ENCODE measurements at places on chromosomes 5 and 9.

GRCh38 chr5:158139161-158139560, 280.2 kb upstream of the CLINT1 start:
- no peak for DNase-seq

DNA sequence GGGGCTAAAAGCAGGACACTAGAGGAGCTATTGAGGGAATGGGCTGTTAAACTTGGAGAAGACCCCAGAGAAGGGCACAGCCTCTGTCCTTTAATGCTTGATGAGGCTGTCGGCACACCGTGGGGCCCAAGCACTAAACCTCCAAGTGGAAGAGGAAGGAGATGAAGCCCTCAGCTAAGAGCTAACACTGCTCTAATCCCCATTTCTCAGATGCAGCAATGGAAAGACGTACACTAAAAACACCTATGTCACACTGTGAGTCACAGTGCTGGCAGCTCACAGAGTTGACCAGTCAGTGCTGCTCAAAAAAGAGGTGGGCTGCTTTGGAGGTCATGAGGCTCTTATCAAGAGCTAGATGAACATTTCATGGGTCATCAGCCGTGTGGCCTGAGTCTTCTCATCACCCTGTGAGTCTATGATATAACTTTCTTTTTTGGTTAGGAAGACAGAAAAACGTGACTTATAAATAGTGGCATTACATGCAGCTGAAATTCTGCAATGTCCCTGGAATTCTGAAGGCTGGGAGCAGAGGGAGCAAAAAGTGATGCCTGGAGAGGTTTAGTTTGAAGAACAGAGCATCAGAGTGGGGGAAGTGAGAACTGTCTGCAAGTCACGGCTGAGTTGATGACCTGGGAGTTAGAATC, 21.5 kb downstream of the TNFSF8 start:
- DNase-seq: no peak

- DNase-seq: no peak
Observed at GRCh38 chr5:140553657-140554056, 3.6 kb downstream of the SRA1 start.

DNA sequence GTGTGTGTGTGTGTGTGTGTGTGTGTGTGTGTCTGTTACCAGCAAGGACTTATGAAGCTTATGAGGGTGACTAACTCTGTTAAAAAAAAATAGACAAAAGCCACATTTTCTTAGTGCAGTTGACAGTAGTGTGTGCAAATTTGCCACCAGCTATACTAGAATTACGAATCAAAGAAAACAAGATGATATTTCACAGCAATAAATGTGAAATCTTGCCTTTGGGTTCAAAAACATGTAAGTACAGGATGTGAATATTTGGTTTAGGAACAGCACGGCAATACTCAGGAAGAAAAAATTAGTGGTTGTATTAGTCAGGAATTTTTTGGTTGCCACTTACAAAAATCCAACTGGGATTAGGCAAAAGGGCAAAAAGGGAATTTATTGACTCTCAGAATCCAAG, 117.4 kb downstream of the NPR3 start:
- no peak for DNase-seq

DNA sequence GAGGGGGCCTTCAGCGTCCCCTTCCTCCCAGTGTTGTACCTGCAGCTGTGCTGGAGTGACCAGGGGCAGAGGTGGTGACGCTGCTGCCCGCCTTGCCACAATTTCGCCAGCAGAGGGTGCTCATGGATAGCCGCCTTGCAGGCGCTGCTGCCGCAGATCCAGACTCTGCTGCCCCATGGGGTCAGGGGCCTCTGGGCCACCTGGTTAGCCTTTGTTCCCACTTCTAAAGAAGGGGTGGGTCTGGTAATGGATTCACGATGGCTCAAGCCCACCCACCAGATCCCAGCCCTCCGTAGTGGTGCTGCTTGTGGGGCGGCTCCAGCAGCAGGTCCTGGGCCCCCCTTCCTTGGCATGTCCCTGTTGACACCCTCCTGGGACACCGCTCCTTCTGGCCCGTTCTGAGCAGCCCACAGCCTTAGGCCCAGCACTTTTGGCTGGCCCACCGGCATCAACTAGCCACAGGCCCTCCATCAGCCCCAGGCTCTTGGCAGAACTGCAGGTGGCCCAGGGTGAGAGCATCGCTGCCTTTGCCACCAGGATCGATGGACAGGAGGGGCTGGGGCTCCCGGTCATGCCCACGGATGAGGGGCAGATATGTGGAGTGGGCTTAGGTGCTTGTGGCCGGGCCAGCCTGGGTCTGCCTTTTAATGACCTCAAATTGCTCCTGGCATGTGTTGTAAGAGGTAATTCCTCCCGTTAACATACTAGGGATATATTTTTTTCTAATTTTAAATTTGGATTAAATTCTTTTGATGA, 57.2 kb downstream of the COL5A1 start:
- DNase-seq: peak; percentile 83

- DNase-seq: no peak
Observed at GRCh38 chr9:120289098-120289497, 290.9 kb downstream of the CDK5RAP2 start.

DNA sequence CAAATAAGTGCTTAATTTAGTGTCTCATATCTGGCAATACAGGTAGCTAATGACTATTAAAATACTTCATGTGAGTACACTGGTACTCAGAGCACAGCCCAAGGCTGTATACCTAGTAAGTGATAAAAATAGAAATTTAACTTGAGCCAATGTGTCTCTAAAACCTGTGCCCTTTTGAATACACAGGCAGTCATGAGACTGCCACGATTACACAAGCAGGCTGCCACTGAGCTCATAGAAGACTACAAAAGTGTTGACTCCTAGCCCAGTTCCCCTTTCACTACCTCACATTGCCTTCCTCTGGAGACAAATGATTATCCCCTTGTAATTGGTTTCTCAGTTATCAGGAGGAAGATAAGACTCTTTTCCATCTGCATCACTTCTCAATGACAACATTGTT, 66.3 kb upstream of the PAPPA start:
- DNase-seq: no peak

DNA sequence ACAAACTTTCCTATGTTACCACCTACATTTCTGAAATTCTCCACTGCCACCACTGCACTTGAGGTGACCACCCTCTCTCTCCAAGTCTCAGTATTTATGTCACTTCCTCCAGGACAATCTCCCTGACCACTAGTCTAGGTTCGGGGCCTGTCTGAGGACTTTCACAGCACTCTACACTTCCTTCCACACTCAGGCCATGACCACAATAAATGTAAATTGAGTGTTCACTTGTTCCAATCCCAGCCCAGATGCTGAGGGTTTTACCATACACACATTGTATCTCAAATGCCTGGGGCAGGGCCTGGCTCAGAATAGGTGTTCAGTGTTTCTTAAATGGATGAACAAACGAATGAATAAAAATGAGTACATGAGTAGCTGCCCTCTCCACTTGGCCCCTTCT, 26.9 kb upstream of the CCNG1 start:
- no peak for DNase-seq
